ENCODE measurements at places on chromosomes 2 and 18. TPM values are rescaled to one million over a fixed set of nuclear protein-coding genes. Genes with fewer than 3 reads are reported as not detected.

IL36RN gene
- total RNA-seq: 1.0 TPM

GLI2 gene
- total RNA-seq: 11.6 TPM

TCF7L1 gene
- total RNA-seq: 2.3 TPM

SEPTIN2 gene
- 431 TPM for total RNA-seq

RNF152 gene
- total RNA-seq: not detected

CLIP4 gene
- total RNA-seq: 107 TPM

INHBB gene
- 57.5 TPM for total RNA-seq

SPP2 gene
- not detected for total RNA-seq

TUBA4B gene
- not detected for total RNA-seq

NAB1 gene
- 22.9 TPM for total RNA-seq

ST6GAL2 gene
- total RNA-seq: not detected

SLC4A3 gene
- total RNA-seq: 7.3 TPM

LRATD1 gene
- total RNA-seq: 3.8 TPM

VPS54 gene
- total RNA-seq: 16.7 TPM

IL1R2 gene
- total RNA-seq: 3.8 TPM

HADHA gene
- 99.9 TPM for total RNA-seq

NEU4 gene
- total RNA-seq: 0.92 TPM

DPYSL5 gene
- total RNA-seq: not detected

CDH20 gene
- total RNA-seq: not detected

GALNT5 gene
- total RNA-seq: 1.9 TPM

TMEM178A gene
- 2.9 TPM for total RNA-seq

FTCDNL1 gene
- total RNA-seq: 5.2 TPM

CYP26B1 gene
- 0.55 TPM for total RNA-seq

CCDC102B gene
- 2.3 TPM for total RNA-seq

SCN2A gene
- total RNA-seq: not detected

FSIP2 gene
- total RNA-seq: 0.22 TPM

TMEM200C gene
- not detected for total RNA-seq

ITPRIPL1 gene
- not detected for total RNA-seq

IL37 gene
- total RNA-seq: 1.7 TPM

FBXO48 gene
- total RNA-seq: 1.2 TPM

C2orf68 gene
- total RNA-seq: 48.6 TPM

ZNF512 gene
- 40.6 TPM for total RNA-seq

SNORC gene
- 20.0 TPM for total RNA-seq

C1QL2 gene
- total RNA-seq: not detected

WNT10A gene
- total RNA-seq: 1.2 TPM

FASTKD2 gene
- 12.0 TPM for total RNA-seq

CCDC74B gene
- total RNA-seq: 1.9 TPM

MAPK4 gene
- total RNA-seq: not detected

SETBP1 gene
- 9.0 TPM for total RNA-seq

MYO3B gene
- total RNA-seq: 6.7 TPM

ALK gene
- total RNA-seq: not detected

NEU2 gene
- not detected for total RNA-seq

ACTG2 gene
- not detected for total RNA-seq

LIMS2 gene
- 1.4 TPM for total RNA-seq

DOK6 gene
- not detected for total RNA-seq

NPAS2 gene
- total RNA-seq: 41.2 TPM

Measured in PC-9 (cell line).